AG20443 (cell line): ENCODE measurements at places on chromosomes 7 and 10.
A peak's percentile ranks its signal among the peaks of the same experiment; 100 is the strongest.

DNA sequence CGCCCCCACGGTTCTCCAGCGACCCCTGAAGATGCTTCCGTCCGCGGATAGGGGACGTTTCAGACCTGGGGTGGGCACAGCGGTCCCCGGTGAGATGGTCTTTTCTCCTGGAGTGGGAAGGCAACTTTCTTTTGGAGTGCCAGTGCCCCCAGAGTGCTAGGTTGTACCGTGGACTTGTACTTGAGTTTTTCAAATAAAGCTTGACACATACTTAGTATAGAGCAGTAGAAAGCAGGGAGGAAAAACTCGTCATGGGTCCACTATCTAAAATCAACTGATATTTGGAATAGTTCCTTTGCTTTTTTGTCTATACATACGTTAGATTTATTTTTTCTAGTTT, 28.4 kb downstream of the RBM20 start:
- no peak for DNase-seq

GRCh38 chr10:129978980-129979379, 14.9 kb upstream of the EBF3 start:
- no peak for DNase-seq

GRCh38 chr10:113230011-113230610, 280.1 kb downstream of the TCF7L2 start:
- no peak for DNase-seq

- DNase-seq, result no peak
These were observed 12.1 kb upstream of the PODXL start for GRCh38 chr7:131568510-131568909.

DNA sequence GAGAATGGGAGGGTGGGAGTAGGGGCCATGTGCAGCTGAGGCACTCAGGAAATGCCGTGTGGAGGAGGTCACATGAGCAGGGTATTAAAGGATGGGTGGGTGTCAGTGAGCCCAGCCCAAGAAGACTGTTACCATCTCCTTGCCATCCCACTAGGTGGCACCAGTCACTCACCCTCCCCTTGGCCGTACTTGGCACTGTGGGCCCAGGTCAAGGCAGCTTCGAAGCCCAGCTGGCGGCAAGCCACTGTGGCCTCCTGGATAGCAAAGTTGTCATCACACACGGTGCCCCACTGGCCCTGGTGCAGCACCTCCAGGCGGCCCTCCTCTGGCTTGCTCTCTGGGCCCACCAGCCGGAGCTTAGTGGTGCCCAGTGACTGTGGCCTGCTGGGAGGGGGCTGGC, 5.4 kb downstream of the LOXL4 start:
- peak; percentile 68 for DNase-seq

- DNase-seq, result no peak
These were observed 58.1 kb downstream of the HECW1 start for GRCh38 chr7:43170571-43170970.

- DNase-seq, result no peak
These were observed 8.0 kb downstream of the DLX5 start for GRCh38 chr7:97016381-97017191.

- DNase-seq, result no peak
These were observed 113.4 kb upstream of the NOBOX start for GRCh38 chr7:144516729-144517525.

DNA sequence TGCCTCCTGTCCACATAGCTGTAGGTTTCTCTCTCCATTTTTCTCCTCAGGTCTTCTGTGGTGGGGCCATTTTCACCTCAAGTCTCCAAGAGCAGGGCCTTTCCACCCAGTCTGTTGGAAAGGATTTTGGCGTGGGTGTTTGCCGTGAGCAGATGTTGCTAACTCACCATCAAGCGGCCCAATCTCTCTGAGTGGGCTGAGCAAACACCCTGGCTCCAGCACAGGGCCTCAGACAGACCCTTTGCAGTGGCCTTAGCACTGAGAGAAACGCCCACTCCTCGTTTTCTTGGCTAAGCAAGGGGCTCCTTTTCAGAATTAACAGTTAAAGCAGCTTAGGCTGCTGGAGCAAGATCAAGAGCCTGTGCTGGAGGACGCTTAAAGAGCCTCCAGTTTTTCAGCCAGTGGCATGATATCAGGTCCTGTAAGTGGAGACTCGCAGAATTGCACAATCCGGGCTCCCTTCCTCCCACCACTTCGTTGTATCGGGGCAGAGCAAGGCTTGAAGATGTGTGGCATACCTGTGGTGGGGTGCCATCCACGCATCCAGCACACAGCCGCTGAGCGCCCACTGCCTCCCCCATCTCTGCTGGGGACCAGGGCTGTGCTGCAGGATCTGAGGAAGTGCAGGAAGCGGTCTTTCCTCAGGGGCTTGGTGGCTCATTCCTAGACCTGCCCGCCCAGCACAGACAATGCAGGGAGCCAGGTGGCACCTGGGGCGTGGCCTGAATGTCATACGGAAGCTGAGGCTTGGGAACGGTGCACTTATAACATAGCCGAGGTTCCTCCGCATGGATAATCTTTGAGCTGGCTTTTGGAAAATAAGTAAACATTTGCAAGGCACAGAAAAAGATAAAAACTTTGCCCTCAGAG, 142.7 kb downstream of the ADARB2 start:
- no peak for DNase-seq

DNA sequence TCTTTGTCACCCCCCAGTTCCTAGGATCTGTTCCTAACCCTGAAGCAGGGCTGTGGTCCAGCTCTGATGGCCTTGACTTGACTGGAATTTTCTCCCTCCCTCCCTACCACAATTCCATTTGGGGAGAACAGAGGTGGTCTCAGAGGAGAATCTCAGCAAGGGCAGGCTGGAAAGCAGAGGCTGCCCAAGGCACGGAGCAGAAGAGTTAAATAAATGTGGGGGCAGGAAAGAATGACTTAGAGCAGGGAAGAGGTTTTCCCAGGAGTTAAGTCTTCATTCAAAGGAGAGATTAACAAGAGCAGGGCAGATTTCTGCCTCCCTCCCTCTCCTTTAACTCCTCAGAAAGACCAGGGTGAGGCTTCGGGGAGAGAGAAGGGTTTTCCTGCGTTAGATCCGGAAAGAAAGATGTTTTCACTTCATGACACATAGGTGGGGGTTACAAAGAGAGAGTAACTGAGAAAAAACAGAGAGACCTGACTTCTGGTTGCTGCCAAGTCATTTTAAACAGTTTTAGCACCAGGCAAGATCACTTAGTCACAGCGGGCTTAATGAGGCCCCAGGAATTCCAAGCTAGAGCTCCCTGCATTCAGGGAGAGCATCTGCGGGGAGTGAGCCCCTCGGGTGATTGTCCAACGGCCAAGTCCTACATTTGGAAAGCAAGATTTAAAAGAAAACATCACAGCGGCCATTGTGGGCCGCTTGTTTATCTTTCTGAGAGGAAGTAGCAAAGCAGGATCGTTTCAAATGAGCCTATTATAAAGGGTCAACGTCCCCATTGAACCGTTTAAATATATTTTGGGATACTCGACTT, 78.7 kb downstream of the ARHGAP22 start:
- peak; percentile 75 for DNase-seq

- DNase-seq, result no peak
These were observed 77.2 kb downstream of the HIF1AN start for GRCh38 chr10:100612601-100613595.

- DNase-seq, result peak; percentile 72
These were observed 26.0 kb downstream of the ASB4 start for GRCh38 chr7:95511716-95512260.

GRCh38 chr7:121301446-121302213, 27.2 kb upstream of the WNT16 start:
- no peak for DNase-seq

GRCh38 chr7:126959649-126960048, 293.1 kb downstream of the GRM8 start:
- DNase-seq, result no peak

DNA sequence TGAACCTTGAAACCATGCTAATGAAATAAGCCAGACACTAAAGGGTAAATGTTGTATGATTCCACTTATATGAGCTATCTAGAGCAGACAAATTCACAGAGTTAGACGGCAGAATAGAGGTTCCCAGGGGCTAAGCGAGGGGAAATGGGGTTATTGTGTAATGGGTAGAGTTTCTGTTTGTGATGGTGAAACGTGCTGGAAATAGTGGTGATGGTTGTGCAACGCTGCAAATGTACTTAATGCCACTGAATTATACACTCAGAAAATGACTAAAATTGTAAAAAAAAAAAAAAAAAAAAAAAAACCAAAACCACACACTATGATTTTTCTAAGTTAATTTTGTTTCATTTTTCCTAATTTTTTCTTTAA, 30.0 kb downstream of the SFXN4 start:
- DNase-seq, result no peak

DNA sequence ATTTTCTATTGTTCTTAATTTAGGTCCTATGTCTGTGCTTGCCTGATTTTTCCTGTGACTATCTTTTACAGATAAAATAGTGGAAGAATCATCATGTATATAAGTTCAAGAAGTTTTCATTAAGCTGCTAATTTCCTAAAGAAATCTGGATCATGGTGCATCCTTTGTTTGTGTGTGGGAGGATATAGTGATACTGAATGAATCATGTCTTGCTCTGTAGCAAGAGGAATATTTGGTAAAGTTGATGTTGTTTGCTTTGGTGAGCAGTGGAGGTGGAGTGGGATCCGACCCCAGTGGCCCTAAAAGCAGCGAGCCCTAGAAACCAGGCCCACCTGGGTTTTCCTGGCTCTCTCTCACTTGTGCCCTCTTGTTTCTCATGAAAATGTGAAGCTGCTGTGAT, 83.7 kb downstream of the CCNY start:
- DNase-seq, result peak; percentile 35

DNA sequence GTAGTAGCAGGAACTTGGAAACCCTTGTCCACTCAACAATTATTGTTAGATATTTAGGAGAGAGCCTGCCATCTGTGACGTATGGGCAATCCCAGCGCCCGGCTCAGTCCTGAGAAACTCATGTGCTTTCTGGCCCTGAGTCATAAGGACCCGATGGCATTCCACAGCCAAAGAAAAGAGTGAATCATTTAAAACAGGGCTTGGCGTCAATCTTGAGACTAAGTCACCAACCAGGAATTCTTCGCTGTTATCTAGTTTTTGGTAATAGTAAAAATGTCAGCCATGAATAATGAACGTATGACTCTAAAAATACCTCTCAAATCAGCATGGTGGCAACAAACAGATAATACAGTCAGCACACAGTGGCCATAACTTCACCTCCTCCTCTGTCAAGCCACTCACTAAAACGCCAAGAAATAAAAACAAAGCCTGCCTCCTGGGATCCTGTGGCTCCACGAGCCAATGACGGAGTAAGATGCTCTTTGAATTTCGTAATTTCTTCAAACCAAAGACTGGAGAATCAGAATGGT, 140.8 kb downstream of the ADAM12 start:
- DNase-seq, result peak; percentile 92

DNA sequence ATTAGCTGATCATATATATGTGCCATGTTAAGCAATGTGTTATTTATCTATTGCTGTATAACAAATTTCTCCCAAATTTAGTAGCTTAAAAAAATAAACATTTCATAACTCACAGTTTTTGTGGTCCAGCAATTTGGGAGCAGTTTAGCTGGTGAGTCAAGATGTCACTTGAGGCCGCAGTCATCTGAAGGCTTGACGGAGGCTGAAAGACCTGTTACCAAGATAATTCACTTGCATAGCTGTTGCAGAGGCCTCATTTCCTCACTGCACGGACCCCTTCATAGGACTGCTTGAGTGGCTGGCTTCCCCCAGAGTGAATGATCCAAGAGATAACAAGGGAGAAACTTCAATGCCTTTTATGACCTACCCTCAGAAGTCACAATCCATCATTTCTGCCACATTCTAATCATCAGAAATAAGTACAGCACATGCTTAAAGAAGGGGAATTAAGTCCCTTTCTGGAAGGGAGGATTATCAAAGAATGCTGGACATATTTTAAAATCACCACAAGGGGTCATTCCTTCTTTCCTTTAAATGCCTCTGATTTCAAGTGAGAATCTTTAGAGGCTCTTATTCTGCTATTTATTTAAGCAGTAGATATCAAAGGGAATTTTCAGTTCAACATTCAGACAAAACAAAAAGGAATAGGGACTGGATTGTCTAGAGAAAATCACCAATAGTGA, 10.5 kb upstream of the SRPK2 start:
- DNase-seq, result peak; percentile 28

- no peak for DNase-seq
These were observed 45.2 kb downstream of the WIPF3 start for GRCh38 chr7:29851487-29851886.

GRCh38 chr7:50824882-50825281, 42.2 kb upstream of the GRB10 start:
- no peak for DNase-seq

DNA sequence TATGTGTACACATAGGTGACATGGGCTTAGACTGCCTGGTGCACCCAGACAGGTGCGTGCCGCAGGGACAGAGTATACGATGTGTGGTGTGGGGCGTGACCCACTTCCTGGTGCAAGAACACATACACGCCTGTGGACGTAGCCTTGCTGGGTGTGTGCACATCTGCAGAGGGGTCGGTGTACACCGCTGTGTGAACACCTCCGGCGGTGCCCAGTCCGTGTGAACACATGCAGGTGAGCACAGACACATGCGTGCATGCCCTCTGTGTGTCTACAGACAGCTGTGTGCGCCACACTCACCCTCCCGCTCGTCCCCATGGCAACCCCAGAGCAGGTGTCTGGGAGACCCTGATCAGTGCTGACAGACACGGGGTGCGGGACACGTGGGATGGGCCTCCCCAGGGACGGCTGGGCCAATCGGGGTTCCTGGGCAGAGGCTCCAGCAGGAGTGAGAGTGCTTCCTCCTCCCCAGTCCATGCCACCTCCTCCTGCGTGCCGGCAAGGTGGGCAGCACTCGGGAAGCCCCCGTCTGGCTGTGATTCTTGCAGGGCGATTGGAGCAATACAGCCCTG, 23.4 kb downstream of the ELFN1 start:
- no peak for DNase-seq

DNA sequence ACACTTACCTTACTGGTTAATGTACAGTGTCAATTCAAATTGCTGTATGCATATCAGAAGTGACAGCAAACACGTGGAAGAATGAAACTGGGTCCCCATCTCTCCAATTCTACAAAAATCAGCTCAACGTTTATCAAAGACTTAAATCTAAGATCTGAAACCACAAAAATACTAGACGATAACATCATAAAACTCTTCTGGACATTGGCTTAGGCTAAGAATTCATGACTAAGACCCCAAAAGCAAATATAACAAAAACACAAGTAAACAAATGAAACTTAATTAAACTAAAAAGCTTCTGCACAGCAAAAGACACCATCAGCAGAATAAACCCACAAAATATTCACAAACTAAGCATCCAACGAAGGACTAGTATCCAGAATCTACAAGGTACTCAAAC, 35.9 kb upstream of the PFKP start:
- DNase-seq, result no peak

- no peak for DNase-seq
These were observed 11.2 kb upstream of the C7orf33 start for GRCh38 chr7:148579366-148579765.

GRCh38 chr10:93071177-93071472, 2.6 kb upstream of the CYP26A1 start:
- DNase-seq, result no peak
